ENCODE measurements at places on chromosomes 7 and 10.

- DNase-seq = no peak
These were observed 23.6 kb downstream of the MCM10 start for GRCh38 chr10:13184730-13185514.

- DNase-seq = peak; percentile 32
These were observed at the start of gene LIMK1 for GRCh38 chr7:74083117-74083876. Gene LIMK1, plus strand, starts transcription at chr7:74083804. Its CDS starts 187 bp downstream, at chr7:74083991.

DNA sequence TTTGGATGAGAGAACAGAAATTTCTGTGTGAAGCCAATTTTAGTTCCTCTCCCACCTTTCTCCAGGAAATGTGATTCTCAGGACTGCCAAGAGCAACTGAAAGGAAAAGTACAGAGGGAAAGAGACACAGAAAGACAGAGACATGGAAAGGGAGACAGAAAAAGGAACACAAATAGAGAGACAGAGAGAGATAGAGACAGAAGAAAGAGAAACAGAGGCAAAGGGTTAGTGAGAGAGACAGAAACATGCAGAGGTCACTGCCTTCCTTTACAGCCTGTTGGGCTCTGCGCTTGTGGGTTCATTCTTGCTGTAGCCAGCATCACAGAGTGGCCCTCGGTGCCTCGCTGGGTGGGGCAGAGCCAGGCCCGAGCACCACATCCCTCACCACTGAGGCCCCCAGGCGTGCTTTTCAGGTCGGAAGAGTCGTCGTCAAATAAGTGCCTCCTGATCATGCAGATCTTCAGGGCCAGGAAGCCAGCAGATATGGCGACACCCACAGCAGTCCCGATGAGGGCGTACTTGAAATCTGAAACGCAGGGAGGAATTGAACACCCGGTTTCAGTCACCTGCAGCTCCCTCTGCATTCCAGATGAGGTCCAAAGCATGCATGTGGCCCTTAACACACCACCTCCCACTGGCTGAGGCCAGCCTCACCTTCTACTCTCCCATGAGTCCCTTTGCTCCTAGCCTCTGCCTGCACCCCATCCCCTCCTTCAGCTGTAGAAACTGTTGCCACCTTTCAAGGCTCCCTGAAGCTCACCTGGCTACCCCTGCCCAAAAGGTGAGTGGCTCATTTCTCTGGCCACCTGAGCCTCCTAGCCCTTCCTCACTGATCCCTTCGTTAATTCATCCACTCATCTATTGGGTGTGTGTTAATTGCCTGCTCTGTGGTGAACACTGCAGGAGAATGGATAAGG, 21.4 kb downstream of the TMEM273 start:
- no peak for DNase-seq

- no peak for DNase-seq
These were observed 181.2 kb upstream of the KCND2 start for GRCh38 chr7:120091807-120092206.

DNA sequence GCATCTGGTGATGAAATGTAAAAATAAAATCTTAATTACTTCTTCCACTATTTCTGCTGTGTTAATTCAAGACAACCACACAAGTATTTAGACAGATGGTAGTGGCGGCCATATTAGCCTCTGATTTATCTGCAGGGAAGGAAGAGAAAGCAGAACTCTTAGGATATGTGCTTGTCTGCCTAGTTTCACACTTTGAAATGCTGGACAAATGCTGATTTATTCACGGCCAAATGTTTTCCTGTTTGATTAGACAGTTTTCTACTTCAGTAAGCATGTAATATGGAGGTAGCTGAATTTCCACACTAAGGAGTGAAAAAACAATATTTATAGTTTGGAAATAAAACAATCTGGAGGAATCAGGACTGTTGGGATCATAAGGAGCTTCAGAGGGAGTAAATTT, 158.1 kb downstream of the AGMO start:
- DNase-seq = no peak

GRCh38 chr7:16982640-16983350, 101.0 kb upstream of the AGR3 start:
- DNase-seq = no peak

GRCh38 chr7:71266912-71267311, 135.0 kb downstream of the GALNT17 start:
- no peak for DNase-seq

GRCh38 chr7:43081603-43082002, 30.8 kb upstream of the HECW1 start:
- DNase-seq = no peak
